Activated CD4-positive, alpha-beta T cell treated with anti-CD3 and anti-CD28 coated beads, Interleukin-2, amount 10 ng/mL, durations not matched to agents 24 days and 14 days (primary cell): ENCODE measurements at places on chromosomes 4 and X.

GRCh38 chr4:118037955-118038354 is 3.7 kb downstream of the NDST3 start:
- H3K27me3 ChIP-seq, result peaks cover 25% of the 10 kb centered on the region
- no peak for DNase-seq
- peaks cover 2% of the 10 kb centered on the region for H3K36me3 ChIP-seq

DNA sequence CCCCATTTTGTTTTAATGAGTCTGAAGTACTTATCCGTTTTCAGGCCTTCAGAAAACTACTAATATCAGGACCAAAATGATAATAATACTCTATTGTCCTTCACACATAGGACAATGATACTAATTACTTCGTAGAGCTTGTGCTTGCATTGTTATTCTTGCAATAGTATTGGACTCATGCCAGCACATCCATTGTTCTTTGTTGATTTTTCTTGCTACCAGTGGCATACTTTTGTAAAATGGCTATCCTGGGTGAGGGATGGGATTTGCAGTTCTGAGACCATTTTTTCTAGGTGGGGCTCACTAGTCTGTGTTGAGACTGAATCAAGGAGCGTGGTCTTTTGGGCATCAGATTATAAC is 195.3 kb downstream of the MAML3 start:
- H3K4me1 ChIP-seq, result no peaks in the 10 kb centered on the region
- DNase-seq, result no peak
- H3K27ac ChIP-seq, result no peak overlapping the region
- no peaks in the 10 kb centered on the region for H3K36me3 ChIP-seq
- H3K4me3 ChIP-seq, result no peak overlapping the region

- no peak for DNase-seq
- no peaks in the 10 kb centered on the region for H3K36me3 ChIP-seq
- no peak overlapping the region for H3K27ac ChIP-seq
- H3K4me3 ChIP-seq, result no peak overlapping the region
- no peaks in the 10 kb centered on the region for H3K4me1 ChIP-seq
These were observed 36.8 kb downstream of the SCML1 start for GRCh38 chrX:17774053-17774452.

- H3K27me3 ChIP-seq, result no peaks in the 10 kb centered on the region
- H3K4me3 ChIP-seq, result no peak overlapping the region
- DNase-seq, result no peak
- H3K27ac ChIP-seq, result no peak overlapping the region
- H3K36me3 ChIP-seq, result no peaks in the 10 kb centered on the region
- no peaks in the 10 kb centered on the region for H3K4me1 ChIP-seq
These were observed 54.1 kb upstream of the DHRSX start for GRCh38 chrX:2554891-2555290.

GRCh38 chr4:145760961-145761929 is 81.3 kb downstream of the C4orf51 start:
- no peak for DNase-seq
- no peaks in the 10 kb centered on the region for H3K27me3 ChIP-seq
- peak overlapping the region; percentile 75 for H3K27ac ChIP-seq
- H3K4me3 ChIP-seq, result no peak overlapping the region
- peaks cover 25% of the 10 kb centered on the region for H3K4me1 ChIP-seq

DNA sequence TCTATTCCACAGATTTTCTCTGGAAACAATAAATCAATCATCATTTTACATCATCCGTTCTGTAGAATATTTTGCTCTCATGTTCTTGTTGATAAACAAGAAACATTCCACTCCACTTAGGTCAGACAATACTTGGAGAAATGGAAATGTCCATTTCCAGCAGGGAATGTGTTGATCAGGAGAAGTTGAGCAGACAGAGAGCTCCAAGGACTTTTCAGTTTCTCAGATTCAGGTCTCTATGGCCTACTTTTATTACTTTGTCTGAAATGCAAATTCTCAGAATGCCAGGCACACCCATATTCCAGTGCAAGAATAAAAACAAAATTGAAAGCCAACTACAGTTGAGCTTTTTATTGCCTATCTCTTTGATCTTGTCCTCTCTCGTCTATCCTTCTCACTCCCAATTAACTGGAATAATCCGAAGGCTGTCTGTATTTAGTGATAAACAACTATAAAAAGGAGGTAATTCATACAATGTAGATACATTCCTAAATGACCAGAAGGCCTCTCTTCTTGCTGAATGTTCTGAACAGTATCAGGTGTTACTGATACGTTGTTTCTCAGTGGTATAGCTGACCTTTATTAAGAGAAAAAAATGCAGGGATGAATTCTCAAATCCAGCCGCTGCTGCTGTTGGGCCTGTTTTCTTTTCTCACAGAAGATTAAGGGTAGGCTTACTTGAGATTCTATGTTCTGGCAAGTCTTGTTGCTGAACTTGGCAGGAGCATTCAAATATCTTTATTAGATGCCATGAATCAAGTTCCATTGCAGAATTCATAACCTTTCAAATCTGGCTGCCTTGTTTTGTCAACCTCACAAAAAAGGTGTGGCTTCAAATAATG is 72.1 kb downstream of the HPGD start:
- no peak for DNase-seq
- H3K4me1 ChIP-seq, result no peaks in the 10 kb centered on the region
- H3K27ac ChIP-seq, result no peak overlapping the region
- no peaks in the 10 kb centered on the region for H3K27me3 ChIP-seq
- H3K36me3 ChIP-seq, result no peaks in the 10 kb centered on the region

DNA sequence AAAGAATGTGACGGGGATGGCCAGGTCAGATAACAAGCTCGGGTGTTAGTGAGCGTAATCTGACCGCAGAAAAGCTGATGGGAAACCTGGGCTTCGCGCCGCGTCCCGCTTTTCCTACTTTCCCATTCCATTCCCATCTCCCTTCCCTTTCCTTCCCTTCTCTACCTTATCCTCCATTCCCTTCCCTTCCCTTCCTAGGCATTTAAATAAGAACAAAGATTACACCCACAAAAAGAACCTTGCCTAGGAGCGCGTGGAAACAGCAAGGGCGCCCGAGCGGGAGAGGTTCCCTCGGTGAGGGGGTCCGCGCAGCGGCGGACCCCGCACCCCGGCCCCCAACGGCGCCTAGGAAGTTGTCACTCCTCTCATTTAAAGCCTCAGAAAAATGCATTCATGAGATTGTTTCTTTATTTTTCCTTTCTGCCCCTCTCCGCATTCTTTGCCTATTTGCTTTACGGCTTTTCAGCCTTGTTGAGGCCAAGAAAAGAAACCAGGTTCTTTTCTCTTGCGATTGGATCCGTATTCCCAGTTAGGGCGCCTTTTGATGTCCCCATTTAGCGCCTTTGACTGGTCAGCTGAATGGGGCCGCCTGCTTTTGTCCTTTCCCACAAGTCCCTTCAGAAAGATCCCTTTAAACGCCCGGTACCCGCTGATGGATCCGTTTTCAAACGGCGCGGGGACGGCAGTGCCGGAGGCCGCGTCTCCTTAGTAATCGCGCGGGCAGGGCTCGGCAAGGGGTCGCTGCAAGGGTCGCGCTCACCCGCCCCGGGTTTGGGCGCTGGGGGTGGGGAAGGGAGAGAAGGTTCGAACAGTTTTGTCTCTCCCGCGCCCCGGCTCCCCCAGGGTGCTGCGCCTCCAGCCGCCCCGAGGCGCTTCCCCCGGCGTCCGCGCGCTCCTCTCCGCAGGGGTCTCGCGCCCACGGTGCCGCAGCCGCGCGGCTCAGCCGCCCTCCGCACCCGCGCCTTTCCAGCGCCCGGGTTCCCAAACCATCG is 54.1 kb upstream of the TMEM33 start:
- H3K4me1 ChIP-seq, result peaks cover 4% of the 10 kb centered on the region
- no peaks in the 10 kb centered on the region for H3K36me3 ChIP-seq

- no peaks in the 10 kb centered on the region for H3K27me3 ChIP-seq
- no peak overlapping the region for H3K4me3 ChIP-seq
- peaks cover 49% of the 10 kb centered on the region for H3K36me3 ChIP-seq
- no peaks in the 10 kb centered on the region for H3K4me1 ChIP-seq
- no peak for DNase-seq
- H3K27ac ChIP-seq, result no peak overlapping the region
These were observed 35.3 kb downstream of the BOD1L1 start for GRCh38 chr4:13592220-13592619.

DNA sequence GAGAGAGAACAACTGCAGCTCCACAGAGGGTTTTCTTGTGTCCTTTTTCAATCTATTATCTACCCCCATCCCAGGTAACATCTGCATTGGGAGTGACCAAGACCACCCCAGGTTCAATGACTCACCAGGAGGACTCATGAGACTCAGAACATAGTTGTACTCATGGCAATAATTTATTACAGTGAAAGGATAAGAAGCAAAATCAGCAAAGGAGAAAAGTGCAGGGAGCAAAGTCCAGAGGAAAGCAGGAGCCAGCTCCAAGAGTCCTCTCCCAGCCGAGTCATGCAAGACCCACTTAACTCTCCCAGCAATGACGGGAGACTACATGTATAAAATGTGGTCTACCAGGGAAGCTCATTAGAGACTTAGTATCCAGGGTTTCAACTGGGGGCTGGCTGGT is 129.5 kb upstream of the RBPJ start:
- no peak for DNase-seq
- H3K36me3 ChIP-seq, result peaks cover 2% of the 10 kb centered on the region
- peak overlapping the region; percentile 25 for H3K27ac ChIP-seq
- H3K27me3 ChIP-seq, result no peaks in the 10 kb centered on the region
- H3K4me3 ChIP-seq, result no peak overlapping the region

DNA sequence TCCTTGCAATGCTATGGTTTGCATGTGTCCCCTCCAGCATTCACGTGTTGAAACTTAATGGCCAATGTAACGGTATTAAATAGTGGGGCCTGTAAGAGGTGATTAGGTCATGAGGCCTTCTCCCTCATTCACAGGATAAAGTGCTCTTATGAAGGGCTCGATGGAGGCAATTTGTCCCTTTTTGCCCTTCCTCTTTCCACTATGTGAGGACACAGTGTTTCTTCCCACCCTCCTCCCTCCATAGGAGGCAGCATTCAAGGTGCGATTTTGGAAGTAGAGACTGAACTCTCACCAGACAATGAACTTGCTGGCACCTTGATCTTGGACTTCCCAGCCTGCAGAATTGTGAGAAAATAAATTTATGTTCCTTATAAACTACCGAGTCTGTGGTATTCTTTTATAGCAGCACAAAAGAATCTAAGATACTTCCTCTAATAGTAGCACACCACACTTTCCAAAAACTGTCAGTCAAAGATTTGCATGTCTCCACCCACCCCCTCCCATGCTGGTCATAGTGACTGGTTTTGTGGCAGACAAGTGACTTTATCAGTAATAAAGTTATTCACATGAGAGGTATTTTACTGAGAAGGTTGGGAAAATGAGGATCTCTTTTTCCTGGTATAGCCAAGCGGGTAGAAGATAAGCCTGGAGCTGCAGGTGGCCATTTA is 113.5 kb upstream of the TTC29 start:
- peak; percentile 29 for DNase-seq
- peaks cover 3% of the 10 kb centered on the region for H3K27me3 ChIP-seq
- no peaks in the 10 kb centered on the region for H3K36me3 ChIP-seq
- no peak overlapping the region for H3K4me3 ChIP-seq

GRCh38 chr4:145061318-145061920 is 36.6 kb downstream of the ANAPC10 start:
- H3K27me3 ChIP-seq, result no peaks in the 10 kb centered on the region
- no peak overlapping the region for H3K4me3 ChIP-seq
- peaks cover 6% of the 10 kb centered on the region for H3K36me3 ChIP-seq
- H3K27ac ChIP-seq, result no peak overlapping the region

DNA sequence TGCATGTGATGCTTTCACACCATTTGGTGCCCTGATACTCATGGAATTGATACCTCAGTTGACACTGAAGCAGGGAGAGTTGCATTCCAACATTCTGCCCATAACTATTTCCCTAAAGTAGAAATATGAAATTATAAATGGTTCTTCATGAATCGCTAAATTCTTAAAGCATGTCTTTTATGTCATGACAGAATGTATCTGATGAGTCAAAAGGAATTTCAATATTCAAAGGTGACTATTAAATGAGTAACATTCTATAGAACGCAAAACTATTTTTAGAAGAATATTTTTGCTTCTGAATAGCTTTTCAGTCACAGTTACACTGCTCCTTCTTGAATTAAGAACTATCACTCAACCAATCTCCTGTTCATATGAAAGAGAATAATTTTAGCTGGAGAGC is 152.8 kb downstream of the ADGRA3 start:
- H3K36me3 ChIP-seq, result no peaks in the 10 kb centered on the region
- H3K4me3 ChIP-seq, result no peak overlapping the region
- no peak overlapping the region for H3K27ac ChIP-seq
- DNase-seq, result no peak
- H3K27me3 ChIP-seq, result no peaks in the 10 kb centered on the region

DNA sequence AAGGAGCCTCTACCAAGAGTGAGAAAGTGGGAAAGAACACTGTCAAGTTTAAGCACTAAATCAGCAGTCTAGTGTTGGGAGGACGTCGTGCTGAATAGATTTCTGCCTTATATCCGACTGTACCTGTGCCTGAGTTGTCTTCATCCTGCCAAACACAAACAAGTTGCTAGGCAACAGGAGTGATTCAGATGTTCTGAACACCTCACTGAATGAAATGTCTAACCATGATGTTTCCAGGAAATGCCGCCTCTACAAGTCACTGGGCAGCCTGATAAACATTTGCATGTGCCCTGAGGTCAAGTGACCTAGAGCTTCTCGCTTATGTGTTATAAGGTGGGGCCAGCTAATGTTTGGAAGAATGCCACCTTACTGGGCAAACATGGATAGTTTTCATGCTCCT is 37.9 kb downstream of the SGMS2 start:
- peaks cover 9% of the 10 kb centered on the region for H3K4me1 ChIP-seq
- DNase-seq, result peak; percentile 58
- H3K36me3 ChIP-seq, result no peaks in the 10 kb centered on the region
- H3K4me3 ChIP-seq, result no peak overlapping the region
- peak overlapping the region; percentile 13 for H3K27ac ChIP-seq

GRCh38 chr4:41215969-41216293 is 1.6 kb upstream of the APBB2 start:
- peak overlapping the region; percentile 72 for H3K4me3 ChIP-seq
- H3K36me3 ChIP-seq, result no peaks in the 10 kb centered on the region
- no peak overlapping the region for H3K27ac ChIP-seq

DNA sequence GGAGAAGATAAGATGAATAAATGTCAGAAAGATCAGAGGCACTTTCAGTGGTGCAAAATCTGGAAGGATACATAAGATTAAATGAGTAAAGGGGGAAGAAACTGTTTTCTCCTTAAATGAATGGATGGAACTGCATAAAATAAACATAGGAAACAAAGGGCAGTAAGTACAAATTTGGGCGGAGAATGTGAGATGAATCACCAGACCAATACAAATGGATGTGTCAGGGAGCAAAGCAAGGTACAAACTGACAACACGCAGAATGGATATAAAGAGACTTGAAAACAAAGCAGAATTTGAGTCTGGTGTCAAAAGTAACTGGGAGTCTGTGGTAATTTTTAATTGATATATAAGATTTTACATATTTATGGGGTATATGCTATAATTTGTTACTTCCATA is 175.3 kb upstream of the PCDH18 start:
- no peak overlapping the region for H3K27ac ChIP-seq
- H3K27me3 ChIP-seq, result no peaks in the 10 kb centered on the region
- H3K36me3 ChIP-seq, result no peaks in the 10 kb centered on the region

DNA sequence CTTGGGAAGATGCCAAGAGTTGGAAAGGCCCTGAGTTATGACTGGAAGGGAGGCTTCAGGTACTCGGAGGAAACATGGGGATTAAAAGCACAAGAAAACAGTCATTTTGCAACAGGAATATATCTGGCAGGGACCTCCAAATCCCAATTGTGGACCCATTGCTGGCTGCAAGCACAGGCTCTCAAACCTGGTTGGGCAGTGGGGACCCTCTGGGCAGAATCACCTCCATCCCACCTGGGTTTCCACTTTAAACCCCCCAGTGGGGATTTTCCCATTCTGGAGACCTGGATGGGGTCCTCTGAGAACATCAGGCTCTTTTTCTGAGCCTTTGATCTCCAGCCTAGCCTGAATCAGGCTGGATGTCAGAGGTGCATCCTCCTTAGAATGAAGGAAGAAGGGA is 177.8 kb downstream of the ASMT start:
- no peak for DNase-seq
- H3K4me1 ChIP-seq, result no peaks in the 10 kb centered on the region
- no peak overlapping the region for H3K27ac ChIP-seq
- no peak overlapping the region for H3K4me3 ChIP-seq
- H3K27me3 ChIP-seq, result no peaks in the 10 kb centered on the region
